Left ventricle myocardium inferior (tissue), 1 donor: ENCODE measurements at places on chromosomes 5 and 9. TPM values are rescaled to one million over a fixed set of nuclear protein-coding genes. Genes with fewer than 3 reads are reported as not detected.

SPINK7 gene
- total RNA-seq: not detected

SMIM15 gene
- 23.3 TPM for total RNA-seq

CDH18 gene
- not detected for total RNA-seq

OTP gene
- not detected for total RNA-seq

IFNA21 gene
- not detected for total RNA-seq

ESM1 gene
- 1.2 TPM for total RNA-seq

CEL gene
- 1.9 TPM for total RNA-seq

PCDHA12 gene
- total RNA-seq: not detected

RAB3C gene
- 1.2 TPM for total RNA-seq

FOXD1 gene
- total RNA-seq: 0.19 TPM

DNA sequence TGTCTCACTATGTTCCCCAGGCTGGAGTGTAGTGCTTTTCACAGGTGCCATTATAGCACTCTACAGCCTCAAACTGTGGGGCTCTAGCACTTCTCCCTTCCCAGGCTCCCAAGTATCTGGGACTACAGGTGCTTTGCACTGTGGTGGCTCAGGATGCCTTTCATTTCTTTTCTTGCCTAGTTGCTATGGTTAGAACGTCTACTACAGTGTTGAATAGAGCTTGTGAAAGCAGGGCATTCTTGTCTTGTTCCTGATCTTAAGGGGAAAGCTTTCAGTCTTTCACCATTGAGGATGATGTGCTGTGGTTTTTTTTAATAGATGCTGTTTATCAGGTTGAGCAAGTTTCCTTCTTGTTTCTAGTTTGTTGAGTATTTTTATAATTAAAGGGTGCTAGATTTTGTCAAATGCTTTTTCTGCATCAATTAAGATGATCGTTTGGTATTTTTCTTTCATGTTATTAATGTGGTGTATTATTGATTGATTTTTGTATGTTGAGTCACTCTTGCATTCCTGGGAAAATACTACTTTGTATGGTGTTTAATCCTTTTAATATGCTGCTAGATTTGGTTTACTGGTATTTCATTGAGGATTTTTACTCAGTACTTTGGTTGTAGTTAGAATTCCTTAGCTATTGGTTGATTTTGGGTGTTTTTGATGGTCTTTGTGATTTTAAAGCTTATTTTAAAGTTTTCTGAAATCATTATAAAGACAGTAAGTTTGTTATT, 35.6 kb downstream of the GPBP1 start:
- DNase-seq: no peak

- peak; percentile 74 for DNase-seq
Measured at GRCh38 chr5:150245111-150245789, 44.3 kb downstream of the CAMK2A start.

- DNase-seq: no peak
Measured at GRCh38 chr9:37512437-37512836, 26.7 kb downstream of the POLR1E start.

GRCh38 chr9:128714586-128715435, 9.1 kb downstream of the ZDHHC12 start:
- DNase-seq: no peak

GRCh38 chr5:40494631-40495236, 185.0 kb upstream of the PTGER4 start:
- no peak for DNase-seq

DNA sequence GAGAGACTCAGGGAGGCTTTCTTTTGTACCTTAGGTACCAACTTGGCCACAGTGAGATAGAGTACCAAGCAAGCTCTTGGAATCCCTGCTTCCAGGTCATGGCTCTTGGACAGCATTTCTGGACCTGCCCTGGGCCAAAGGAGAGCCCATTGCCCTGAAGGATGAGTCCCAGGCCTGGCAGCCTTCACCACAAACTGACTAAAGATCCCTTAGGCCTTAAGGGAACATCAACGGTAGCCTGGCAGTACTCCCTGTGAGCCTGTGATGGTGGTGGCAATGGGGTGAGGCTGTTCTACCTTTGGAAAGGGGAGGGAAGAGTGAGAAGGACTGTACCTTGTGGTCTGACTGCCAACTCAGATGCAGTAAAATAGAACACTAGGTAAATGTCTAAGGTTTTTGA, 334.6 kb downstream of the SPOCK1 start:
- no peak for DNase-seq

- DNase-seq: no peak
Measured at GRCh38 chr9:36021968-36022367, 14.7 kb upstream of the RECK start.

DNA sequence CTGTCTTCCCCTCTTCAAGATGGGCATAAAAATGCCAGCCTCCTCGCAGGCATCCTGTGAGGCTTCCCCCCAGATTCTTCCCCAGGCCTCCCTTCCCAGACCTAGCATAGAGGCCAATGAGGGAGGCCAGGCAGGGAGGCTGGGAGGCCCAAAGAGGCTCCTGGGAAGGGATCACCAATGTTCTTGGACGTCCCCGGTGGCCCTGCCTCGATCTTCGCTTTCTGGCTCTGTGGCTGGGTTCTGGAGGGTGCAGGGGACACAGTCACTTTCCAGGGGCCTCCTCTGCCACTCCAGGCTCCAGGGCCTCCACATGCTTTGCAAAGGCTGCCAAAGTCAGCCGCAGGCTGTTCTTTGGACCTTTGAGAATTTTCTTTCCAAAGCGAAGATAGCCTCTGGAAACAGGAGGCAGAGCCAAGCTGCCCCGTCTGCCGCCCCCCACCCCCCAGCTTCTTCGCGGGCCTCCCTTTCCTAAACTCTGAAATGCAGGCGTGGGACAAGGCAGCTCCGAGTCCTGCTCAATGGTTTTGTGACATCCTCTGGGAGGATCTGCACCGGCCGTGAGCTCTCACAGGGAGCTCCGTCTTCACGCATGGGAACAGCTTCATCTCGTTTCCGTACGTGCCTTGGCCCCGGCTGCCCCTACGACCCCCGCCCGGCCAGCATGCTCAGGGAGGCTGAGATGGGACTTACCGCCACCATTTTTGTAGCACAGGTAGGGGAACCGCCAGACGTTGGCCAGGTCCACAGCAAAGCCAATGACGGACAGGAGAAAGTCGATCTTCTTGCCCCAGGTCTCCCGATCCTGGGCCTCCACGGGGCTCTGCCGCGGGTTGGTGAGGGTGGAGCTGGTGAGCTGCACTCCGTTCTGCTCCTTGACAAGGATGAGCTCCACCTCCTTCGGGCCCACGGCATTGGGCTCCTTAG, 2.8 kb downstream of the SLC6A3 start:
- DNase-seq: no peak

DNA sequence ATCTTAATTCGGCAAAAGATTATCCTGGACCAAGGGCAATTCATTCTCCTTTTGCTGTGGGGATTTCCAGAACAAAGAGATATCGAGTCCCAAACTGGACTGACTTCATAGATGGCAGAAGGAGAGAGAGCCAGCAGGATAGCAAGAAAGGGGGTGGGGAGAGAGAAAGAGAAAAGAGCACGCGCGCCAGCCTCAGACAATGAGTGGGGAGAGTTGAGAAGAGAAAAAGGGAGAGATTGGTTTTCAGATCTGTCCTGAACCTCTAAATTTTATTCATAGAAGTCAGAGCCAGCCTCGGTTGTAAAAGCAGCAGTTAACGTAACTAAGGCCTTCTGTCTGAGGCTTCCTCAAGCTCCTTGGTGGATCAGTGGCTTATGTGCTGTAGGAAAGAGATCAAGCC, 55.3 kb upstream of the ALDH1B1 start:
- no peak for DNase-seq

- DNase-seq: no peak
Measured at GRCh38 chr5:95958310-95959014, 3.2 kb downstream of the ELL2 start.

- DNase-seq: no peak
Measured at GRCh38 chr5:160263326-160263855, 34.1 kb downstream of the FABP6 start.

DNA sequence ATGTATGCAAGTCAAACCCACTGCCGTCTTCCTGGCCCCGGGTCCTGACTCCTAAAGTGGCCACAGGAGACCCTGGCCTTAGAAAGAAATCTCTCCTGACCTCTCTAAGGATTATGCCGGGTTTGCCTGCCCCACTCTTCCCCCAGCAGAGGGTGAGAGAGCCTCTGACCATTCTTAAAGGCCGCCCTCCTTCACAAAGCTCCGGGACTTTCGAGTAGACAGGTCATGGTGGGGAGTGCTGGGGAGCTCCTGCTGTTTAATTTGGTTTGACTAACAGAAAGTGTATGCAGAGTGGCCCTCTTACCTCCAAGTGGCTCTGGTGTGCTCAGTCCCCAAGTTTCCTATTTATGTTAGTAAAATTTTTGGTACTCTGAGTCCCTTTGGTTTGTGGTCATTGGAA, 111.8 kb downstream of the LRRC70 start:
- DNase-seq: no peak

DNA sequence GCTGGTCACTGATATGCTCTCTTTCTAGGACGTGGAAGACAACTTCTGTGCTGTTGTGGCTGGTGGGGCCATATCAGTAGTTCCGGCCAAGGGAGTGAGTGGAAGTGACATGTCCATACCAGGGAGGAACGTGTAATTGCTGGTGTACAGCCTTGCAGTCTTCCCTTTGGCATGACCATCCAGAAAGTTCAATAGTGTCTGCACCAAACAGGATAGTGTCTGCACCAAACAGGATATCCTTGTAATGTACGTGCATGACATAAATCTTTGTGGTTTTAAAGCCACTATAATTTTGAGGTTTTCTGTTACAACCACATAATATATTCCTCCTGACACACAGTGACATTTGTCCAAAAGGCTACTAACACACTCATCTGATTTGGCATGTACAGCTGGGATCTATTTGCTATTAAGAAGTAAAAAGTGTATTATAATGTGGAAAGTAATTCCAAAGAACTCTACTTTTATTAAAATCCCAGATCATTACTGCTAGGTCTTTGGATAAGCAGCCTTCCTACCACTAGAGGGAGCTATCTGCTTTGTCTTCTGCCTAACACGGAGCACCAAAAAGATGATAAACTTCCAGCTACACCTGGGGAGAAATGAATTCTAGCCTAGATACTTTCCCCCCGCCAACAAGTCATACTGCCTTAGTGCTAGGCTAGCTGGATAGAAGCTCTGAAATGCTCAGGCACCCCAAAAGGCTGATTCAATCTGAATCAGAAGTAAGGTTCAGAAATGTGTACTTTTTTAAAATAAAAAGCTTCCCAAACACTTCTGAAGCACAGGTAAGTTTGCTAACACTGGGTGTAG, 52.7 kb downstream of the RNF145 start:
- no peak for DNase-seq

DNA sequence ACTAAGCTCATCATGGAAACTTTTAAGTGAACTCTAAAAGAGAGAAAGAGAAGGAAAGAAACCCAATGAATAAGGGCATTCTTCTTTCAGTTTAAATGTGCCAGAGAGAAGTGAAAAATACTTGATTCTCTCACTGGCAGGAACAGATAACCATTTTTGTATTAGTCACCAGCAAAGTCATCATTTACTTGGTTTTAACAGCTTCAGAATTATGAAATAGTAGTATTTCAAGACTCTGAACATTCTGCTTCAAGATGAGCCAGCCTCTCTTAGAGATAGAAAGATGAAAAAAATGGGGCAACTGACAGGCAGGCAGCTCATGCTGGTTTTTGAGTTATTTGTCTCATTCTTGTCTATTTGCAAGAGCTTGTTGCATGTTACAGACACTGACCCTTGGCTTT, 103.5 kb downstream of the GCNT1 start:
- no peak for DNase-seq
